ENCODE measurements at places on chromosomes 13 and 19. TPM values are rescaled to one million over a fixed set of nuclear protein-coding genes. Genes with fewer than 3 reads are reported as not detected.

The ZNF723 gene
- total RNA-seq: not detected

DNA sequence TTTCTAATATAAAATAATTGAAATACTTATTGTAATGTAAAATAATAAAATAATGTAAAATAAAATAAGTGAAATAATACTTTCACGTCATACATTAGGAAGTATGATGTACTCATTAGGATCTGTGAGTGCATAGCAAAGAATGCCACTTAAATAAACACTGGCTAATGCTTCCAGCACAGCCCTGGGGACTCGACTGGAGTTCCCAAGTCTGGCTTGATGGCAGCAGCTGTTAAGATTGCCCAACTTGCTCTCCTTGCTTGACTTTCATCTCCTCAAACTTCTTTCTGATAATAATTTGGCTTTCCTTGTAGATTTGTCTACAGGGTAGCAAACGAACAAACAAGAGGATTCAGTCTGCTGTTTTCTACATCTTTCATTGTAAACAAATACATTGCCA lies 191.9 kb downstream of the COG6 start:
- no peak for DNase-seq
- no peak overlapping the region for H3K27ac ChIP-seq
- H3K27me3 ChIP-seq: no peaks in the 10 kb centered on the region
- H3K36me3 ChIP-seq: no peaks in the 10 kb centered on the region
- no peaks in the 10 kb centered on the region for H3K4me1 ChIP-seq
- H3K4me3 ChIP-seq: no peak overlapping the region

- H3K36me3 ChIP-seq: no peaks in the 10 kb centered on the region
- no peak overlapping the region for H3K4me3 ChIP-seq
- no peaks in the 10 kb centered on the region for H3K27me3 ChIP-seq
- DNase-seq: no peak
- no peaks in the 10 kb centered on the region for H3K4me1 ChIP-seq
Observed at GRCh38 chr19:19155495-19156219, 14.4 kb downstream of the MEF2B start.

DNA sequence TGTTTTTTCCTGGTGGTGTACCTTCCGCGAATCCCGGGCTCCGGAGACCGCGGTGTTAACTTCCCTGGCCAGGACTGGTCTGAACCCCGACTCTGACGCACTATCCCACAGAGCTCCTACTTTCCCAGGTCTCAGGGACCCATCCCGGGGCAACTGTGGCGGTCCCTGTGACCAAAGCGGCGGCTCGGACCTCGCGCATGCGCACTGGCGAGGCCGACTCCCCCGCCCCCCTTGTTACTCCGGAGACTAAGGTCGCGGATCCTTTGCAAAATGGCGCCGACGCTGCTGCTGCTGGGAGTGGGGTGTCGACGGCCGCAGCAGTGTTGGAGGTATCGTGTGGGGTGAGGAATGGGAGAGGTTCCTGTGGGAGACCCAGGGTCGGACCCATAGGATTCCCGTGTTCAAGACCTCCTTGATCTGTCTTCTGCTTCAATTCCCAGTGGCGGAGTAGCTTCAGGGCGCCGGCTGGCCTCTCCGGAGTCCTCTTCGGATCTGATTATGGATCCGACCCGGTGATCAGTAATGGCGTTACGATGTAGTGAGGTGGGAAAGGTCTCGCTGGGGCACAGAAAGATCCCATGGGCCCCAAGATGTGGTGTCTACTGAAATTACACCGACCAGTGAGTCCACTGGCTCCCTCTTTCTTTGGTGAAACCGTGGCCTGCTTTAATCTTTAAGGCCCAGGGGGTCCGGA lies 66.6 kb upstream of the ZNF527 start:
- H3K27ac ChIP-seq: no peak overlapping the region
- no peaks in the 10 kb centered on the region for H3K4me1 ChIP-seq
- no peak for DNase-seq
- H3K4me3 ChIP-seq: no peak overlapping the region
- no peaks in the 10 kb centered on the region for H3K36me3 ChIP-seq

- no peak for DNase-seq
- H3K4me1 ChIP-seq: peaks cover 34% of the 10 kb centered on the region
- no peak overlapping the region for H3K27ac ChIP-seq
Observed at GRCh38 chr19:43783636-43784035, 2.9 kb upstream of the KCNN4 start.

DNA sequence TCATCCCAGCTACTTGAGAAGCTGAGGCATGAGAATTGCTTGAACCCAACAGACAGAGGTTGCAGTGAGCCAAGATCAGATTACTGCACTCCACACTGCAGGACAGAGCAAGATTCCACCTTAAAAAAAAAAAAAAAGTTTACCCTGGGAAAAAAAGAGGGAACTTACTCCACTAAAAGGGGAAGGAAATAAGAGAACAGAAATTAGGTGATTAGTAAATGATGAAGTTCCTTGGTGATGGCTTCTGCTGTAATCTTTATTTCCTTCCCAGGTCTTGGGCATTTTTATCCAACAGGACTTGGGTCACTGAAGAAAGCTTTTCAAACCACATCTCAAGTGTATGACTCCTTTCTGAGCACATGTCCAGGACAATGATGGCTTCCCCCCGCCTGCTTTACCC lies 9.3 kb downstream of the ZNF780A start:
- H3K4me3 ChIP-seq: no peak overlapping the region
- H3K27me3 ChIP-seq: no peaks in the 10 kb centered on the region
- DNase-seq: no peak
- H3K36me3 ChIP-seq: peaks cover 44% of the 10 kb centered on the region
